Hematopoietic multipotent progenitor cell treated with erythropoietin and hydrocortisone succinate and interleukin-3 and kit ligand, for 6 days (in vitro differentiated cells): ENCODE measurements at places on chromosomes 2 and 18.

DNA sequence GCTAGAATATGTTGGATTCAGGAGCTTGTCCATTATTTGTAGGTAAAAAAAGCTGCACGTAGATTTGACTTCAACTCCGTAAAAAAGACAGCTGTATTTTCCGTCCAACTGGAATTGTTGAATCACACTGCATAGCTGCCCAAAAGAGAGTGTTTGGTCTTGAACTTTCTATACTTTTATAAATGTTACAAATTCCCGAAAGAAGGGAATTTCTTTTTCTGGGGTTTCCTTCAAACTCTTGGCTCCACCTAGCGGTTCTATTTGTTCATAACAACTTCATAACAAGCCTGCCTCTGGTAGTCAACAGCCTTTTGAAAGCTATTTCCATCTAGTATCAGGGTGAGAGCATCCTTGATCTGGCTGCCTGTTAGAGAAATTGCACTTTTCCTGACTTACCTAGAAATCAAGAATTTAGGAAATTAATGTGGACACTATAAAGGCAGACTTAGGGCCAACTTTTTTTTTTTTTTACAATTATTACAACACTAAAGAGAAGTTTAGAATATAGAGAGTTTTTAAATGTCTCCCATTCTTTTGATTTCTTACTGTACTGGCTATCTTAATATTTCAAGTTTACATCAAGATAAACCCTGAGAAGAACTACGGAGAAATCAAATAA lies 48.1 kb downstream of the TMEM185B start:
- peak; percentile 83 for DNase-seq

- DNase-seq: no peak
Observed at GRCh38 chr2:101007415-101008345, 5.6 kb downstream of the RPL31 start.

DNA sequence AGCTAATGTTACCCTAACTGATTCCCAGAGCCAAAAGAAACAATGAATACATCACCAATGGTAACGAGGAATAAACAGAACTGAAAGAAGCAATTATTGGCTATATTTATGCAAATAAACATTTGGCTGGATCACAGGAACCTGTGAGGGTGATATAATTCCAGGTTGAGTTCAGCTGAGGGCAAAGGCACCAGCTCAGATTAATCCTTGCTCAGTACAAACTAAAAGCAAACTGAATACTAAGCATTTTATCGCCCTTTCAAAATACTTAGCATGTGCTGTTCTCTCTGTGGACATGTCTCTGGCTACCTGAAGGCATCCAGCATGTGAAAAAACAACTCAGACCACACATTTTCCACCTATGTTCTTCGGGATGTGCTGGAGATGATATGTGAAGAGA lies 791.7 kb downstream of the METTL4 start:
- no peak for DNase-seq

DNA sequence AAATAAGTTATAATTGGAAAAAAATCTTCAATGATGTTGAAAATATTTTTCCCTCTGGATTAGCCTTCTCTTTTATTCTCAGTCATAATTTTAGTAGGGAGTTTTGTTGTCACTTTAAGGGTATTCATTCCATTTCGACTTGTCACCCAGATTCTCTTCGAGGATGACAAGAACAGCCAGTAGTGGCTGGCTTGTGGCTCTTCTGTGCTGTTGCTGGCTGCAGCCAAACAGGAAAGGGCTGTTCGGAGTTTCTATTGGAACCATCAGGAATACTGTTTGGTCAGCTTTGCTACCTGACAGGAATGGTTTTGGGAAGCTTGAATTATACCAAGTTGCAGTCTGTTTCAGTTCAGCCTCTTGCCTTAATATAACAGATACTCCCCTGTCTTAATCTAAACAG lies 41.6 kb downstream of the MGAT5 start:
- no peak for DNase-seq

DNA sequence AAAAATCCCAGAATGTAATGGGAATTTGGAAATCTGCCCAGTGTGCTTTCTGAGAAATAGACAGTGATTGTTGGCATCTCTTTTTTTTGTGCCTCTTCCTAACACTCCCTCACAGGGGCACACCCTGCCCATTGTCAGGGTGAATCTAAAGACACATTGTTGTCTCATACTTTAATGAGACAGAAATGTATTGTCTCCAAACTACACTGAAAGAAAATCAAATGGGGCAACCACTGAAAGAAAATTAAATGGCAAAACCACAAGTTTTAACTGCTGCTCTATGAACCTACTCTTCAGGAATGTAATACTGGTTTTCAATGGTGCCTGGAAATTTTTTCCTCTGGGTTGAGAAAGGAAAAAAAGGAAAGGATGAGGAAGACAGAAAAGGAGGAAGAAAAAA lies 43.2 kb upstream of the GLS start:
- no peak for DNase-seq

- DNase-seq: peak; percentile 93
Observed at GRCh38 chr2:168961450-168962229, 60.5 kb downstream of the G6PC2 start.

DNA sequence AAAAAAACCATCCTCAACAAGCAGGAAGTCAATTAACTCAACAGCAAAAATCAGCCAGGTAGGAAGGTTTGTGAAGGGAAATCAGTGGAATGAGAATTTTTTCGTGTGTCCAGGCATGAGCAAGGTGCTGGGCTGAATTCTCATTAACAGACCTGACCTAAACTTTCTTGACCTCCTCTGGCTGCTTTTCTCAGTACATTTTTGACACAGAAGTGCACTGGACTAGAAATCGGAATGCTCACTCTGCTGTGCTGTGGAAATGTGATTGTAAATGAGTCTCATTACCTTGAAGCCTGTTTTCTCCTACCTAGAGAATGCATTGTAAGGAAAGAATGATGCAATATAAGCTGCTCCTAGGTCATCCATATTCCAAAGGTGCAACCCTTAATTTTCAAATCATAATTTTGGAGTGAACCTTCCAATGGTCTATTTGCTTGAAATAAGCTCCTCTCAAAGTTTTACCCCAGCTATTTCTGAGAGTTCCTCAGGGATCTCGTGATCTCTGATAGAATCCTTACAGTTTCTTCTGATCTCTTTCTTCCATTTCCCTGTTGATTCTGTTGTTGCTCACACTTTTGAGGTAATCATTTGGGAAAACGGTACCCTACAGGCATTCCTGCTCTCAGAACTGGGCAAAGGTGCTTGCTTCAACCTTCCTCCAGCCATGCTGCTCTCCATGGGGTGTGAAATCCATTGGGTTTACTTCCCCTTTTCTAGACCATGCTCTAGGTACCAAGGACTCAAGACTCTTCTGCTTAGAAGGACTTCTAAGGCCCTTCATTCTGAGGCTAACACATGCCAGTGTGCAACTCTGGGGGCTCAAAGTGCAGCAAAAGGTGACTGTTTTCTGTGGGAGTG lies 104.9 kb upstream of the ITPRID2 start:
- DNase-seq: no peak

DNA sequence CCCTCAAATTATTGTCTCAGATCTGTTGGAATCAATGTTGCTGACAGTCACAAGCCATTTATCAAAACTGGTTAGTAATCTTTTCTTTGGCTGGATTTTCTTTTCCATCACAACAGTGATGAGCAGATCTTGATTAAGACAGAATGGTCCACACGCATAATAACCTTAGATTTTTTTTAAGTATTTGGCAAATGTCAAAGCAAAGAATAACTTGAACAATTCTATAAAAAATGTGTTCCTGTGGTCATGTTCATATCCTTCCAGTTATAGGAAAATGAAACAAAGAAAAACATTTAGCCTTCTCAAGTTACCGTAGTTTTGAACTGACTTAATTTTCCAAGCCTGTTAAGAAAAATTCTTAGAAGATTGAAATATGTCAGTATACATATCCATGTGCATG lies 659.9 kb upstream of the ID2 start:
- DNase-seq: no peak

DNA sequence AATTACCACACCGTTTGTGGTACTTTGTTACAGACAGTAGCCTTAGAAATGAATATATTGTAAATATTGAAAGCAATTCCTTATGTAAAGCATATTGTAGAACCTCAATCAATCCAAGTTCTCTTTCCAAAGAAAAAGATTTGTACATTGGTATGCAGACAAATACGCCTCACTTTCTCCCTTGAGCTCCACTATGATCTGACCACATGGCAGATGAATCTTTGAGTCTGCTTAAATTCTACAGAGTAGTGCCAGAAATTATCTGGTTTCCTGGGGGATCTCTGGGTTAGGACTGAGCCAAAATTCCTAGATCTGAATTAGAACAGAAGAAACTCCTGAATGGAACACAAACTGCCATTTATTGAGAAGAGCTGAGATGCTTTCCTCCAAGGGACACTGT lies 99.0 kb downstream of the CPO start:
- DNase-seq: no peak

DNA sequence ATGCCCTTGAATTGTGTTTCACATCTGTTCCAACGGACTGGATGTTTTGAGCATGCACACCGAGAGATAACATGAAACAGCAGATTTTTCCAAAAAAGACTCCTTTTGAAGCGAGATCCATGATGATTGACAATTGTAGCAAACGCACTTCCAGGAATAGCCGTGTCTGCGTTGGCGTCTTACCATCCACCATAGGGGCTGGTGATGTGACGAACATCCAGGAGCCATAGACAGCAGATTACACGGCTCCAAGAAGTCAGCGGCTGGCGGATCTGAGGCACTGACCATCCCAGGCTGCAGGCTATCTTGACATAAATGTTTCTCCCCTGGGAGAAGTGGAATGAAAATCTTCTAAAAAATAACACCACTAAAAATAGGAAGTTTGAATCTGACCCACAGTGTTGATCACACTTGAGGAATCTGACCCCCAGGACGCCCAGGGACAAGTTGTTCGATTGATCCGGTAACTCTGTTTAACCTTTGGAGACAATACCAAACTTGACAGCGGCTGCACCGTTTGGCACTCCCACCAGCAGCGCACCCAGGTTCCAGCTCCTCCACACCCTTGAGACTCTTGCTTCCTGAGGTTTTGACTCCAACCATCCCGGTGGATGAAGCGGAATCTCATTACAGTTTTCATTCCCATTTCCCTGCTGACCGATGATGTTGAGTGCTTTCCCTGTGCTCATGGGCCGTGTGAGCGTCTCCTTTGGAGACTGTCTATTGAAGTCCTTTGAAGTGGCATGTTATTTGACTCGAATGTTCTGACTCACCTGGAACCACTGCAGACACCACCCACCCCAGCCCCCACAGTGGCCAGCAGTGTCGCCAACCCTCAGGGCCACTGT lies 140.0 kb upstream of the GPC1 start:
- DNase-seq: no peak

- no peak for DNase-seq
Observed at GRCh38 chr2:40415391-40415790, 36.5 kb downstream of the SLC8A1 start.

DNA sequence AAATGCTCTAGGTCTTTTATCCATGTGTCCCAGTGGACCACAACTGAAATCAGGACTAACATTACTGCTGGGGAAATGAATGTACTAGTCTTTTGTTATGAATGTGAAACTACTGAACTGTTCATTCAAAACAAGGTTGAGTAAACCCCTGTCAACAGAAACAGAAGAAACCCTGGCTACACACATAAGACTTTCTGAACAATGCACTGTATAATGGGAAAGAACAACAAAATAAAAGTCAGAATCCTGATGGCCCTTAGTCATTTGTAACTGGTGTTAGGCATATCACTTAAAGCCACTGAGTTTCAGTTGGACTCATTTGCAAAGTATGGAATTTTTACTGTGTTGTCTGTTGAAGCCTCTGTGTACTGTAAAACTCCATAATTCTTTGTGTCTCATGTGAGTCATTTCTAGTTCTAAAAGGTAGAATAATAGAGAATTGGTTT lies 77.0 kb upstream of the UBXN4 start:
- DNase-seq: no peak

- DNase-seq: no peak
Observed at GRCh38 chr18:8031496-8031895, 464.4 kb downstream of the PTPRM start.

- DNase-seq: no peak
Observed at GRCh38 chr2:136342138-136342537, 224.2 kb upstream of the CXCR4 start.

DNA sequence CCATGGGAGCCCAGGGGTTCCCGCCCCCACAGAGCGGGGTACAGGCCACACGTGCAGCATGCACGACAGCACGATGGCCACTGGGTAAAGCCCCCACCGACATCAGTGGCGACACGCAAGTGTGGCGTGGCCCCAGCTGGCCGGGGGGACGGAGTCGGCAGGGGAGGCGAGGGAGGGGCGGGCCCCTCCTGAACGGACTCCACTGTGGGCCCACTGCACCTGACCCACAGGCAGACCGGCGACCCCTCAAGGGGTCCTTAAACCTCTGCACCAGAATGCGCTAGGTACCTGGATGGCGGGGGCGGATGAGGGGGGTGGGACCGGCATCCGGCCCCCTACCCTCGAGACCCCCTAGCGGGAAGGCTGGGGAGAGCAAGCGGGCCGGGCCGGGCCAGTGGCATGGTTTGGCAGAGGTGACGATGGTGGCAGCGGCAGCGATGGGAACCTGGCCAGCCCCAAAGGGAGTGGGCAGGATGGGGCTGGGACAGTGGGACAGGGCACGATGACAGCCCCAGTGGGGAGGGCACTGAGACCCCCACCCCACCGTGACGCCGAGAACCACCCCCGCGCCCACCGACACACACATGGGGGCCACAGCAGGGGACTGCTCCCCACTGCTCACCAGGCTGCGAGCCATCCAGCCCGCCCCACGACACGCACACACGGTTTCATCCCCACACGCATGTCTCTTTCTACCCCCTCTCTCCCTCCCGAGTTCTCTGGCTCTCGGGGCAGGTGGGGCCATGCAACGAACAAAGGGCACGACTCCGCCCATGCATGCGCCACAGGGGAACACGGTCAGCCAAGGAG lies 91.9 kb upstream of the ANKRD30BL start:
- DNase-seq: no peak

GRCh38 chr2:38155-38554 lies 8.2 kb downstream of the FAM110C start:
- no peak for DNase-seq

DNA sequence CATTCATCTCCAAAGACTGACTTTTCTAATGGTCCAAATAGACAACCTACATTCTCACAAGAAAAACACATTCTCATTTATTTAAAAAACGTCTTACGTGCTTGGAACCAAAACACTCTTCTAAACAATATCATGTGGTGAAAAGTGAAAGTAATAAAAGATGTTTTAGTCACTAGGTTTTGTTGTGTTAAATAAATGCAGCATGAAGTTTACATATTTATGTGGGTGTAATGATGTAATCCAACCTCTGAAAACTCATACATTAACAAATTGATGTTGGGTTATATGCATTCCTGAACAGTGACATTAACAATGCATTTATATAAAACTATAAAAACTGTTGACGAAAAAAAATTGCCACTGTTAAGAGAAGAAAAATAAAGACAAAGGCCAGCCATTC lies 55.1 kb upstream of the ACVR2A start:
- no peak for DNase-seq

DNA sequence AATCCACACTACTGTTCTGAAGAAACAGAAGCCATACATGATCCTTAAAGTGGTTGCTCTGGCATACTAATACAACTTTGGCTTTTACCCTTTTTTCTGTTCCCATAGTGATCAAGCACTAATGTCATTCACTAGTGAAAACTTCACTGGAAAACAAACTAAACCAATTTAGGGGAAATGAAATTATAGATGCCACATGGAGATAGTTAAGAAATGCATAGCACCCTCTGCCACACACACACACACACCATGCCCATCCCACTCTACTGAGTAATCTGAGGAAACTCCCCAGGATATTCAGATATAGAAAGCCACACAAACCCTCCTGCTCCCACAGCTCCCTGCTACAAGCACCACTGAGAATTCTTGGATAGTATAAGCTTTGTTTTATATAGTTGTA lies 39.1 kb downstream of the SLC3A1 start:
- DNase-seq: no peak
